ENCODE measurements at places on chromosomes 5 and 9.

DNA sequence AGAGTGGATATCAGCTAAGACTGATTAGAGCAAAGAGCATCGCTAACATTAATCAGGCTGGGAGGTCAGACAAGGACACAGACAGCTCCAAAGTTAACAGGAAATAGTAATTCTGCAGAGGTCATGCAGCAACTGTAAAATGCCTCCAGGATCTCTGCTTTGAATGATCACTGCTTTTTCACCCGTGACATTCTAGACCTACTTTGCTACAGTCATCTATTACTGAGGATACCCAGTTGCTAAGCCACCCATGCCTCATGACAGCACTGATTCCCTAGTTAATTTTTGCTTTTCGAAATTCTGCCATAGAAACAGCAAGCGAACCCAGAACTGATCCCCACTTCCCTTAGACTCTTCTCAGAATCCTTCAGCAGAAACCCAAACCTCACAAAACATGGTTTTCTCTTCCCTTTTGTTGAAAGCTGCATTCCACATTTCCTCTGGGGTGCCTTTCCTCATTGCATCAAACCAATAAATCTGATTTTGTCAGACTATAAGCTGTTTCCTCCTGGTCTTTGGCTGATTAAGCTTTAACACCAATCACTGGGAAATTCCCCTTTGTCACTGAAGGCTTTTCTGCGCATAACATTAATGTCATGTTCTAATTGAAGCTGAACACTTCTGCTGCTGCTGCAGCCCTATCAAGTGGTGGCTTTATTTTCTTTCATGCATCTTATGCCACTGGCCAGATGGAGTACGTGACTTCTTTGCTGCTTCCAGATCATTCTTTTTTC is 201.1 kb upstream of the CHD1 start:
- DNase-seq, result no peak

GRCh38 chr9:117697046-117697445 is 7.2 kb upstream of the TLR4 start:
- no peak for DNase-seq

GRCh38 chr5:179614745-179615144 is 8.7 kb downstream of the HNRNPH1 start:
- no peak for DNase-seq

- peak; percentile 22 for DNase-seq
Observed at GRCh38 chr9:97703437-97704344, 6.6 kb upstream of the XPA start.

DNA sequence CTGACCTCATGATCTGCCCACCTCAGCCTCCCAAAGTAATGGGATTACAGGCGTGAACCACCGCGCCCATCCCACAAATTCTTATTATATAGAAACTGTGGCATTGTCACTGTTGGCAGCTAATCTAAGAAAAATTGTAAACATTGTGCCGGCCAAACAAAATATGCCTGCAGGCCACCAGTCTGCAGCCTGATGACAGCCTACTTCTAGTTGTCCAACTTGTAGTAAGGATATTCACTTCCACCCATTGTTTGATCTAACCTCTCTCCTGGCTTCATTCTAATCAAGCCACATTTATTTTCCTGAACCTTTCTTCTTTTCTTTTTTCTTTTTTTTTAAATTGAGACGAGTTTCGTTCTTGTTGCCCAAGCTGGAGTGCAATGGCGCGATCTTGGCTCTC is 13.7 kb upstream of the TMED9 start:
- DNase-seq, result no peak

Measured in NCI-H1436 (cell line).